Cortex of kidney (tissue), 1 donor: ENCODE measurements at places on chromosomes 5 and 9.

DNA sequence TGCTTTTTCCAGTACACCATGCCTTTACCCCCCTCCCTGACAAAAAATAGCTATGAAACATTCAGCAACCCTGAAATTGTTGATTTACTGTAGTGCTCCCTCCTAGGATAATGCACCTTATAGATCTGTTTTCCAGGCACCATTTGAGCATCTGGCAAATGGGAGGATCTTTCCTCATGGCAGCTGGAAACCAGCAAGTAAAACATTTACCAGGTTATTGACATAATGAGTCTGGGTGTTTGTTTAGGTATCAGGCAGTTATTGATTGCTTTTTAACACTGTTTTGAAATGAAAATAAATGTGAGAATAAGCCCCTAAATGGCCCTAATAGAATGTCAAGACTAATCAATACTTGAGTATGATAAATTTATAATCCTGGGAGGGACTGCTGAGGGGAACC lies 57.3 kb upstream of the KLF4 start:
- no peak for DNase-seq

GRCh38 chr9:27462434-27462833 lies 61.7 kb upstream of the IFNK start:
- no peak for DNase-seq

DNA sequence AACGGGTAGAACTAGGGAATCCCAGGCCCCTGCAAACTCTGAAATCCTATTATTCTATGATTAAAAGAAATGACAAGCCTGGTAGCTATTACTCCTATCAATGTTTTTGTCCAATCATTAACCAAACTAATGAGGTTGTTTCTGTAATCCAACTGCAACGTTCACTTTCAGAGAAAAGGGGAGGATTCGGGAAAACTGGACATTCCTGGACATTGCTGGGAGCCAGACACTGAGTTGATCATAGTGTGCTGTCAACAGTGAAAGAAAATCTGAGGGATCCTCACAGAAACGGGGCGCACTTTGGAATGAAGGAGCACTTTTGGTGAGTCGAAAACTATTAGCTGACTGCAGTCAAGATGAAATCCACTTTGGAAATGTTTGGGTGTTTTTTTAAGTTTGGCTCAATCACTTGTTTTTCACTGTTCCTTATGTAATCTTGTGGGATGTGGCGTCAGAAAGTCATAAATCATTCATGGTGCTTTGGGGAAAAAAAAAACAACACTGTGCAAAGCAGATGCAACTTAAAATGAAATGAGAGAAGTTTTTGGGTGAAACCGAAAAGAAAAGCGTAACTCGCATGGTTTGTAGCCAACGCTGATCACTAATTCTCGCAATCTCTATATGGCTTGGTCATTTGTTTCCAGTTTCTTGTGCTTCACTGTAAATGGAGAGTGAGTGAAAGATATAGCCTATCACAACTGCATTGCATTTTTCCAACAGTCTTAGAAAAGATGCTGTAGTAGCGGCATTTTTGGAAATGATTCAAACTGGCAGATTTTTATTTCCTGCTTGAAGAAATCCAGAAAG lies 51.2 kb upstream of the ADRA1B start:
- no peak for DNase-seq

- DNase-seq: no peak
Measured at GRCh38 chr9:14021871-14022525, 291.9 kb downstream of the NFIB start.

DNA sequence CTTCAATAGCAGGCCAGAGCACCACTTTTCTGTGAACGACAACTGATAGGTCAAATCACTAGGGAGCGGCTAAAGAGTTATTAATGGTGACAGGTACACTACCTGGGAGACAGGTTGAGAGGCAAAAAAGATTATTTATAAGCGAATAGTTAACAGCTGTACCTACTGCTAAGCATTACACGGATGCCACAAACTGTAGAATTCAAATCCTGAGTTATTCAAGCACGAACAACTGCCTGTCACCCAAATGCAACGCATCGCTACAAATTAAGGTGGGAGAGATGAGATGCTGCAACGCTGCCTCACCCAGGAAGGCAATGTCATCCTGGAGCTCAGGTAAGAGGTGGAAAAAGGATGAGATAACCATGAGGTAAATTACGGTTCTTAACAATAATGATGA lies 342.9 kb downstream of the BNC2 start:
- DNase-seq: no peak

DNA sequence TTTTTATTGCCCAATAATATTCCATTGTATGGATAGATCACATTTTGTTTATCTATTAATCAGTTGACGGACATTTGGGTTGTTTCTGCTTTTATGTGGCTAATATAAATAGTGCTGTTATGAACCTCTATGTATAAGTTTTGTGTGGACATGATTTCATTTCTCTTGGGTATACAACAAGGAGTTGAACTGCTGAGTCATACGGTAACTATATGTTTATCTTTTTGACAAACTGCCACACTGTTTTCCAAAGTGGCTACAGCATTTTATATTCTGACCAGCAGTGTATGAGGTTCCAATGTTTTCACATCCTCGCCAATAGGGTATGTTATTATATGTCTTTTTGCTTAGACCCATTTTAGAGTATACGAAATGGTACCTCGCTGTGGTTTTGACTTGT lies 264.3 kb downstream of the RFX3 start:
- no peak for DNase-seq

DNA sequence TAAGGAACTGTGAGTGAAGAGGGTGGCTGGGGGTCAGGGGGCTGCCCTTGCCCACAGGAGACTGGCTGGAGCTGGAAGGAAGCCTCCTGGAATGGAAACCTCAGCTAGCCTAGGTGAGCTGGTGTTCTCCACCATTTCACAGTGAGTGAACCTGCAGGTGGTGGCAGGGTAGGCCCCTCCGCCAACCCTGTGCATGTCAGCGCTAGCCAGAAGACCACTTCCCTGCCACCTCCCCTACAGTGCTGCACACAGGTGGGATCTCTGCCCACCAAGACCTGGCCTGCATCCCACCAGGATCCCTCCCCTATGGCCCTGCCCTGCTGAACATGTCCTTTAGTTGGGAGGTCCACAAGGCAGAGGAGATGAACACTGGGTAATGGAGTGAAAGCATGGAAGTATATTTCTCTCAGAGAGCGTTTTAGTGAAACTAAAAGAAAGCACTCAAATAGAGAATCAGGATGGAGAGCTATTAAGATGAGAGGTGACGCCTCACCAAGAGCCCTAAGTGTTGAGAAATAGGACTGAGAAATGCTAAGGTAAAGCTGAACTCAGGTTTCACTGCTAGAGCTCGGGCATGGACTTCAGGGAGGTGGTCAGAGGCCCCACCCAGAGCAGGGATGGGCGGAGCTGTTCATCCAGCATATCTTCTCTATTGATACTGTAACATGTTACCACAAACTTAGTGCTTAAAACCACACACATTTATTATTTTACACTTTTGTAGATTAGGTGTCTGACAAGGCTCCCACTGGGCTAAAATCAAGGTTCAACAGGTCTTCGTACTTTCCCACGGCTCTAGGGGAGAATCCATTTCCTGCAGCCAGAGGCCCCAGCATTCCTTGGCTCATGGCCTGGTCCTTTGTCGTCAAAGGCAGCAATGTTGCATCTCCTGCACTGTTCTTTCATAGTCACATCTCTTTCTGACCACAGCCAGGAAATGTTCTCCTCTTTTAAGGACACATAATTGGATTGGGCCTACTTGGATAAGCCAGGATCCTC lies 83.2 kb downstream of the DIRAS2 start:
- no peak for DNase-seq

- no peak for DNase-seq
Measured at GRCh38 chr5:17243287-17244063, 26.0 kb downstream of the BASP1 start.

GRCh38 chr9:419571-420171 lies 205.0 kb downstream of the DOCK8 start:
- DNase-seq: no peak

GRCh38 chr5:32503261-32503660 lies 58.7 kb upstream of the ZFR start:
- no peak for DNase-seq

GRCh38 chr5:59245198-59245597 lies 648.3 kb downstream of the PDE4D start:
- no peak for DNase-seq

- no peak for DNase-seq
Measured at GRCh38 chr9:68597362-68597997, 56.8 kb upstream of the TMEM252 start.

GRCh38 chr9:3909966-3910650 lies 384.3 kb upstream of the RFX3 start:
- no peak for DNase-seq

DNA sequence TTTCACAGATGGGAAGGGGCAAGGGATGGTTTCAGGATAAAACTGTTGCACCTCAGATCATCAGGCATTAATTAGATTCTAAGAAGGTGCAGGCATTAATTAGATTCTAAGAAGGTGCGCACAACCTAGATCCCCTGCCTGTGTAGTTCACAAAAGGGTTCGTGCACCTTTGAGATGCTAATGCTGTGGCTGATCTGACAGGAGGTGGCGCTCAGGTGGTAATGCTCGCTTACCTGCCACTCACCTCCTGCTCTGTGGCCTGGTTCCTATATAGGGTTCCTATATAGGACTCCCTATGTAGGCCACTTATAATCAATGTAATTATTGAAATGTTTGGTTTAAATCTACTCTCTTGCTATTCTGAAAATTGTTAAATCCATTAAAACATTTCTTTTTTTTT lies 171.0 kb downstream of the MSX2 start:
- no peak for DNase-seq

DNA sequence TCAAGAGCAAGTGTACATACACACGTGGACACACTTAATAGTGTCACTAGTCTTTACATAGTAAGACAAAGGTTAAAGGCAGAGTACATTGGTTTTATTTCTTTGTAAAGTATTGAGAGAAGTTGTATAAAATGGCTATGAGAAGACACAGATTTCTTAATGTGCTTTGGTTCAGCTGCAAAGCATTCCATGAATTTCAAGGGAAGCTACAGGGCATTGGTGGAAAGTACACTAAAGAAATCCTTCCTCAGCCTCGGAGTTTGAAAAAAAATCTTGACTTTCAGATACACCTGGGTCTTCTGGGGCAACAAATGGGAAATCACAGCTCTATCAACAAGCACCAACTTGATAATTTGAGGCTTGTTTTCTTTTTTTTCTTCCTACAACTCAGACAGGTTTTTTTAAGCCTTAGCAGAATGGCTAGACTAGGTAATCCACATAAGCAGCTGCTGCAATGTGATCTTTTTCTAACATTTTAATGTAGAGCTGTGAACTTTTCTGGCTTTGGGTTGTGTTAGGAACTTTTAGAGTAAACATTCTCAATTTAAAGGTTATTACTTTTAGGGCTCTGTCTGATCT lies 140.4 kb upstream of the FST start:
- DNase-seq: no peak

DNA sequence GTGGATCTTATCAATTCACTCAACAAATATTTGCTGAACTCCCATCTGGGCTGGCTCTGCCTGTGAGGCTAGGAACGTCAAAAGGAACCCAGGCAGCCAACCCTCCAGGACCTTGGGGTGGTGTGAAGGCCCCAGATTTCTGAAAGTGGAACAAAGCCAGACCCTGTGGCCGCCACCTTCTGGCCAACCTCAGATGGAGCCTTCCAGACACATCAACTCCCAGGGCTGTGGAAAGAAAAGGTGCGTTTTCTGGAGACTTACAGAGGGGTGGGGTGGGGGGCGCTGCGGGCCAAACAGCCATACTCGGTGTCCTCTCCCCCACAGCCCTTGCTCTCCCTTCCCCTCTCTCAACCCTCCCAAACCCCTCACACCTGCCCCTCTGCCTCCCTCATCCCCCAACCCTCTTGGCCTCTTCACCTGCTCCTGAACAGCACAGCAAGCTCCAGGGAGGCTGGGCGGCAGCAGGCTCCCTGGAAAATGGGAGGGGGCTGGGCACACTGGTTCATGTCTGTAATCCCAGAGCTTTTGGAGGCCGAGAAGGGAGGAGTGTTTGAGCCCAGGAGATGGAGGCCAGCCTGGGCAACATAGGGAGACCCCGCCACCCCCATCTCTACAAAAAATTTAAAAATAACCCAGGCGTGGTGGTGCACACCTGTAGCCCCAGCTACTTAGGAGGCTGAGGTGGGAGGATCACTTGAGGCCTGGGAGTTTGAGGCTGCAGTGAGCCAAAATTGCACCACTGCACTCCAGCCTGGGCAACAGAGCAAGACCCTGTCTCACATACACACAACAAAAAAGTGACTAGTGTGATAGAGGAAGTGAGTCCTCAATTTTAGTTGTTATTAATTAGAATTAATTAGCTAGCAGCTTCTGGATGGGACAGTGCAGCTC lies 45.0 kb upstream of the PRRC2B start:
- no peak for DNase-seq

- no peak for DNase-seq
Measured at GRCh38 chr5:167582886-167583285, 708.6 kb upstream of the WWC1 start.

- no peak for DNase-seq
Measured at GRCh38 chr5:56735849-56736641, 79.3 kb upstream of the MAP3K1 start.

- no peak for DNase-seq
Measured at GRCh38 chr5:180370861-180371641, 17.9 kb upstream of the GFPT2 start.

GRCh38 chr5:140992828-140993227 lies 26.6 kb downstream of the PCDHAC2 start:
- no peak for DNase-seq

DNA sequence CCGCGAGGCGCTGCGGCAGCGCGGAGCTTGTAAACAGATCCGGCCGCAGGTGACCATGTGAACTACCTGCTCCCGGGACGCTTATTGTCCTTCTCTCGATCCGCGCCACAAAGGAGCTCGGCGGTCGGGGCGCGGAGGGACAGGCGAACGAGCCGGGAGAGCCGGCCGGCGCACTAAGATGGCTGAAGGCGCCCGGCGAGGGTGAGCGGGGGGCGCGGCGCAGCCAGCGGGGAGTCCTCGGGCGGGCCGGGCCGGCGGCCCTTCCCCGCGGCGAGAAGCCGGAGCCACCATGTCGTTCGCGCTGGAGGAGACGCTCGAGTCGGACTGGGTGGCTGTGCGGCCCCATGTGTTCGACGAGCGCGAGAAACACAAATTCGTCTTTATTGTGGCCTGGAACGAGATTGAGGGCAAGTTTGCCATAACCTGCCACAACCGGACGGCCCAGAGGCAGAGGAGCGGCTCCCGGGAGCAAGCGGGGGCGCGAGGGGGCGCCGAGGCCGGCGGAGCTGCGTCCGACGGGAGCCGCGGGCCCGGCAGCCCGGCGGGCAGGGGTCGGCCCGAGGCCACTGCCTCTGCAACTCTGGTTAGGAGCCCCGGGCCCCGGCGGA lies 535 bp downstream of the JMY start:
- no peak for DNase-seq

- no peak for DNase-seq
Measured at GRCh38 chr5:22542340-22542739, 310.8 kb downstream of the CDH12 start.

DNA sequence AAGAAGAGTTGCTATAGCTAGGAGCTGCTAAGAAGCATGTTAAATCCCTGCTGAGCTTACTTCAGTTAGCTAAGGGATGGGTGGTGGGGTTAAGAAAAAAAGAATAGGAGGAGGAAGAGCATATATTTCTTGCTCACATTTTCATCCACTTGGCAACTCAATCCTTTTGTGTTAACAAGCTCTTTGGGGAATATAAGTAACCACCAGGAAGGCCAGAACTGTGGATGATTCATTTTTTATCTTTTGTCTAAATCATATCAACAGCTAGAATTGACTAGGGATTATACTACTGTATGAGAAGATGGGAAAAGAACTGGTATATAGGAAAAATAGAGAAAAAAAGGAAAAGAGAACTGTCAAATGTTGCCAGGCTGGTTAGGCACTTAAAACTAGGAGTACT lies 555.3 kb upstream of the ARRDC3 start:
- DNase-seq: no peak

- no peak for DNase-seq
Measured at GRCh38 chr5:147859962-147860640, 18.4 kb upstream of the SCGB3A2 start.

GRCh38 chr5:155919126-155919525 lies 407.8 kb upstream of the SGCD start:
- DNase-seq: no peak
